Hematopoietic multipotent progenitor cell (in vitro differentiated cells): ENCODE measurements at places on chromosomes 11 and 22.

DNA sequence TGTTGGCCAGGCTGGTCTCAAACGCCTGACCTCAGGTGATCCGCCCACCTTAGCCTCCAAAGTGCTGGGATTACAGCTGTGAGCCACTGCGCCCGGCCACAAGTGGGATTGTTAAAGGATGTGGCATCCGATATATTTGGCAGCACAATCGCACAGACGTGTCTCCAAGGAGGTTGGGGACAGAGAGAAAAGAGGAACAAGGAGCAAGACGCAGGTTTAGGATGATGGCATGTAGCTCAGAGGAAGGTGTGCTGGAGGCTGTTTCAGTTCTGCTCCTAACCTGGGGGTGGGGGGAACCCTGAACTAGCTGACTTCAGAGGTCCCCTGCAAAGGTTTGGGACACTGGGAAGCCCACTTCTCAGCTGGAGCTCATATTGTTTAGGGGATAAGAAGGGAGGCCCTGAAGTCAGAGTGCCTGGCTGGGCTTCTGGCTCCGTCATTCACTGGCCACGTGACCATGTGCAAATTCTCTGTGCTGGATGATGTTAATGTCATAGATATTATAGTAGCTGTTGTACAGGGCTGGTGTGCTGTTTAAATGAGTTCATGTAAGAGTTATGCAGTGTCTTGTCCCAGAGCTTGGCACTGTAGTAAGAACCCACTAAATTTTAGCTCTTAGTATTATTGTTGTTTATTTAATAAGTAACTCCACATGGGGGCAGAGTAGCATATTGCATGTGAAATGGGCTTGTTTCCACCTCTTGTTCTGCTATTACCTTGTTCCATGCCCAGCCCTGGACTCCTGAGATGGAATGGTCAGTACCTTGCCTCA lies 129.7 kb downstream of the ST3GAL4 start:
- DNase-seq = no peak

DNA sequence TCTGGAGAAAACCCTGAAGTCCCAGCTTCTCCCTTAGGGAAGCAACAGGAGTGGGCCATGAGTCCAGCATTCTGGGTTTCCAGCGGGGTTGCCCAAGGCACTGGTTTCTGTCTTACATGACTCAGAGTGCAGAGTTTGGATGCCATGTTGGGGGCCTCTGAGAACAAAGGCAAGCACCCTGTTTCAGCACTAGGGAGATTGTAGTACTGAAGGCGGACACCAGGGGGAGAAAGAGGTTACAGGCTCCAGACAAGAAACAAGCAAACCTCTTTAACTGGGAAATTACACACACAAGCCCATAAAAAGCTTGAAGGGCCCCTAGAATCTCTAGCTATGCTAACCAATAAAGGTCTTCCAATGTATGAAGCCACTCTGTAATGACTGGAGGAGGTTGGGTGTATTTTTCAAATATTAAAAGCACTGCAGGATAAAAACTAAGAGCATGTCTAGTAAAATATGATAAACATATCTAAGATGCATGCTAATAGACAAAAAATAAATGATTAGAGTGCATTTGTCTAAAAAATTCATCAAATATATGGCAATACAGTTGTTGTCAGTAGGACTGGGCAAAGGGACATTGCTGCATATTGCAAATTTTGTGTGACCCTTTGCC lies 7.1 kb downstream of the MS4A6E start:
- peak; percentile 76 for DNase-seq

DNA sequence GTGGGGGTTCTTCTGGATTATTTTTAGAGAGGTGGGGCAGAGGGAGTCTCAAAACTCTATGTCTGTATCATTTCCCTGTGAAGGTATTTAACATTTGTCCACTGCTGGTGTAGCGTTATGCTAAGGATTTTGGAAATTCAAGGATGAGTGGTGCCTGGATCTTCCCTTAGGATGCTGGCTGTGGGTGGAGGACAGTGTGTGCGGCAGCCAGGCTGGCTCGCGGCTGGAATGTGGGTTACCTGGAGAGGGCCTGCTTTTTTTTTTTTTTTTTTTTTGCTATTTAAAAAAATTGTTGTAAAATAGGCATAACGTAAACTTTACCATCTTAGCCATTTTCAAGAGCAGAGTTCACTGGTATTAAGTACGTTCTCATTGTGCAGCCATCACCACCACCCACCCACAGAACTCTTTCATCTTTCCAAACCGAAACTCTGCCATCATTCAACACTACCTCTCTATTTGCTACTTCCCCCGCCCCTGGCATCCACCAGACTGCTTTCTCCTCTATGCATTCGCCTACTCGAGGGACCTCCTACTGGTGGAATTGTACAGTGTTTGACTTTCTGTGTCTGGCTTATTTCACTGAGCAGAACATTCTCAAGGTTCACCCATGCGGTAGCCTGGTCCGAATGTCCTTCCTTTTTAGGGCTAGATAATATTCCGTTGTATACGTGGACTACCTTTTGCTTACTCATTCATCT lies 67.1 kb downstream of the PARVB start:
- DNase-seq = peak; percentile 57

- no peak for DNase-seq
Observed at GRCh38 chr11:59842316-59842715, 3.0 kb downstream of the CBLIF start.

DNA sequence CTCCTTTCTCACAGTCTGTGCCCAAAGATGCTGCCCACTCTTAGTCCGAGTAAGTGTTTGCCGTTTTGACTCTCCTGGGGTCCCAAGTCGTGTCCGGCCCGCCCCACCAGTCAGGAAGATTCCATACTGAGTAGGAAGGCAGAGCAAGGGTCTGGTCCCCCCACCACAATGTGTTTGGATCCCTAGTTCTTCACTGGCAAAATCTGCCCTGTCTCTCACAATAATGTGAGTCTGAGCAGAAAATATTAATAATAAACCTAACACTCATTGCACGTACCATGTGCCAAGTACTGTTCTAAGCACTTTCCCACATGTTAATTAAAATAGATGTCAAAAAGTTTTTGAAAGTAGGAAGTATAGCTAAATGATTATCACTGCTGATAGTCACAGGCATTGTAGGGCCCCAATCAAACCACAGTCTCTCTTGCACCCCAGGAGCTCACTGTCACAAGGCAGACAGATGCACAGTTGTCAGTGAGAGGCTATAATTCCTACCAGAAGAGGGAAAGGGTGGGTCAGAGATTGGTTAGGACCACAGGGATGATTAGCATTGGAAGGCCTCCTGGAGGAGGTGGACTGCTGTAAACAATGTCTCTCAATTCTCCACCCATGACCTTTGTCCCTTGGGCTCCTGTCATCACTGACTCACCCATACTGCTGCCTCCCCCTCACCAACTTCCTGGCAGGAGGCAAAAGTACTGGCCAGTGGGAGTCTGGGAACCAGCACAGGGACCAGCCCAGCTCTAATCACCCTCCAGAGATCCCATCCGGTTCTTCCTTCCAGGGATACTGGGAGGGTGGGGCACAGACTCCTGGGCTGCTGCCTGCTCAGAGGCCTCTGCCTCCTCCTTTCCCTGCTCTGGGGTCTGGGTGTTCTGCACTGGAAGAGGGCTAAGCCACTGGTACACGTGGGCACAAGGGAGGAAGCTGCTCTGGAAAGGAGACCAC lies 1.0 kb upstream of the POLD4 start:
- DNase-seq = no peak

DNA sequence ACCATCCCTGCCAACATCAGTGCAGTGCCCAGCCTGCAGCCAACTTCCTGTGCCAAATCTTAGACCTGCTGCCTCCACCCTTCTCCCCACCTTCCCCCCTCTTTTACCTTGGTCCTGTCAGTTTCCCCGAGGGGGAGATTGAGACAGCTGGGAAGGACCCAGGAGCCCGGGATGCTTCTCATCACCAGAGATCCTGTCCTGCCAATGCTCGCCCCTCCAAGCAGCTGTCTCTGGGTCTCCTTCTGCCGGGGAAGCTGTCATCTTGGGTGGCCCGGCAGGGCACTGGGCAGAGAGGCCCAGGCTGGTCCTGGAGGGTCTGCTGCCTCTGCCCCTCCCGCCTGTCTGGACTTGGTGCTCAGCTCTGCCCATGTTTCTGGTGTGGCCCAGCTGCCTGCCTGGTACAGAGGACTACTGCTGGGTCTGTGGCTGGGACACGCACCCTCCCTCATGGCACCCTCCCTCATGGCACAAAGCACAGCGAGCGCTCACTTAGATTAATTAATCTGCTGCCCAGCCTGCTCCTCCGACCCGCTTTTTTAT lies 60.4 kb upstream of the THY1 start:
- no peak for DNase-seq

DNA sequence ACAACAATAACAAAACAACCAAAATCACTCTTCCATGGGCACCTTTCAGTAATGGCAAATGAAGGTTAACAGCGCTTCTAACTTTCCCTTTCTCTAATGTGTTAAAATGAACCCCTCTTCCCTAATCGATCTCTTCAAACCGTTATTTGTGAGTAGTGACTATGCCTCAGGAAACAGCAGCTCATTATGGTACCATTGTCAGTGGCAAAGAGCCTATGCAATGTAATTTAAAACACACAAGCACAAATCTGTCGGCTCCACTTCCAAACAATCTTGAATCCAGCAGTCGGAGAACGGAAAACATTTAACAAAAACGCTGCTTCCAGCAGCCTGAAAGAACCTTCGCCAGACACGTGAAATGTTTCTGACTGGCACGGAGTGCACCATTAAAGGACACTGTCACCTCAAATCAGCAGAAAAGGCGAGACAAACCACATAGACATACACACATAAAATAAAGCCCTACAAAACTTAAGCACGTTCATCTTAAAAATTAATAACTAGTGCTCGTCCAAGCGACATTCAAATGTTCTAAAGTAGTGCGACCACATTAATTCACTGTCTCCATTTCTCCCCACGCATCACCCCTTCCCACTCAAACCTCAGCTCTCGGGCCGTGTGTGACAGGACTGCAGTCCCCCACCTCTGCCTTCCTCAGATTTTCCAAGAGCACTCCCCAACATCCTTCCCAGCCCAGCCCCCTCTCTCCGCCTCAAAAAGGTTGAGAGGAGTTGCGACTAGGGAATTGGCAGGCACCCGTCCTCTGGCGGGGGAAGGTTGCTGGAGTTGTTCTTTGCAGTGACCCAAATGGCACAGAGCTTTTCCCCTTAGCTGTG lies 748 bp downstream of the RAB30 start:
- peak; percentile 35 for DNase-seq

DNA sequence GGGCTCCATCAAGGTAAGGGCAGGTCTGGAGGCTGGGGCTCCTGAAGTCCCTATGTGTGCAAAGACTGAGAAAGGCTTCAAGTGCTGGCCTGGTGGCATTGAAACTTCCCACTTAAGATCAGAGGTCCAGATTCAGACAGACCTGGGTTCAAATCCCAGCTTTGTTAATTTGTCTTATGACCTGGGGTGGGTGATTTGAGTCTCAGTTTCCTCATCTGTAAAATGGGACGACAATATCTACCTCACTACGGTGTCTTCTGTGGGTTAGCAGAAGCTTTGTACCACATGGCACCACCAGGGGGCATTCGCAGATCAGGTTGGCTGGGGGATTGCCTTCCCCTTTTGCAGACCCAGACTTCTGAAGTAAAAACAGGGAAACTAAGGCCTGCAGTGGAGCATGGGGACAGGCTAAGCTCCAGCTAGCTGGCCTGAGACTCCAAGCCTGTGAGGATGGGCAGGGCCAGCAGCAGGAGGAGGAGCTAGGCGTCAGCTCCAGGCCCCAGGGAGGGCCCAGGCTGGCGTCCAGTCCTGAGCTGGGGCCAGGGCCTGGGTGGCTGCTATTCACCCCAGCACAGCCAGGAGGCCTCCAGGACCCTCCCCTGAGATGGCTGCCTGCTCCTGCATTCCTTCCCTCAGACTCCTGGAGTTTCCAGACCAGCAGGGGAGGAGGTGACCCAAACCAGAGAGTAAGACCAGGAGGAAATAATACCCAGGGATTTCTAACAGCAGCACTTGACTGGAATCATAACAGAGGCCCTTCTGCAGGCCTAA lies 1.5 kb downstream of the CASTOR1 start:
- peak; percentile 82 for DNase-seq

DNA sequence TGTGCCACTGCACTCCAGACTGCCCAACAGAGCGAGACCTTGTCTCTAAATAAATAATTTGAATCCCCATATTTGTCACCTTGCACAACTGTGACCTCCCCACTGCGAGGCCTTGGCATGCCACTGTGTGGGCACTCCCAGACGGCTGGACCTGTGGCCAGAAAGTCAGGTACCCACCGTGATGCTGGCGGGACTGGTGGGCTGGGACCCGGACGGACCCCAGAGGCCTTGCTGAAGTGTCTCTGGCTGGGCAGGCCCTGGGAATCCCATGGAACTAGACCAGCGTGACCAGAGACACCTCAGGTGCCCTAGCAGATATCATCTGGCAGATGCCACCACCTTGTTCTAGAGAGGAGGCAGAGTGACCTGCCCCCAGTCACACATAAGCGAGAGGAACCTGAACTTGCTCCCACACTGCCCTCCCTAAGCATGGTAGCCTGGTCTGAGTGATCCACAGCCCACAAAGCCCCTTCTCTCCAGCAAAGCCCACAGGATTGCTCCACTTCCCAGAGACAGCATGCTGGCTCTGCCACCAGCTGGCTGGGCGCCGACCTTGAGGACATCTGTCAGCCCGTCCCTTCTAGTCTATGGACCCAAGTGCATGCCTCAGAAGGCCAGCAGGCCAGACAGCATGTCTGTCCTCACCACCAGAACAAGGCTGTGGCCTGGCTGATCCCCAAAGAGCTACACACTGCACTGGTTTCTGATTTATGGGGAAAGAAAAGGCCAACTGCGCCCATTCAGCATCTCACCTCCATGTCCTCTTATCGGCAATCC lies 9.5 kb downstream of the MACROD1 start:
- no peak for DNase-seq
